SJSA1 (cell line): ENCODE measurements at places on chromosomes 6 and 20. TPM values are rescaled to one million over a fixed set of nuclear protein-coding genes. Genes with fewer than 3 reads are reported as not detected.
A peak's percentile ranks its signal among the peaks of the same experiment; 100 is the strongest.

DNA sequence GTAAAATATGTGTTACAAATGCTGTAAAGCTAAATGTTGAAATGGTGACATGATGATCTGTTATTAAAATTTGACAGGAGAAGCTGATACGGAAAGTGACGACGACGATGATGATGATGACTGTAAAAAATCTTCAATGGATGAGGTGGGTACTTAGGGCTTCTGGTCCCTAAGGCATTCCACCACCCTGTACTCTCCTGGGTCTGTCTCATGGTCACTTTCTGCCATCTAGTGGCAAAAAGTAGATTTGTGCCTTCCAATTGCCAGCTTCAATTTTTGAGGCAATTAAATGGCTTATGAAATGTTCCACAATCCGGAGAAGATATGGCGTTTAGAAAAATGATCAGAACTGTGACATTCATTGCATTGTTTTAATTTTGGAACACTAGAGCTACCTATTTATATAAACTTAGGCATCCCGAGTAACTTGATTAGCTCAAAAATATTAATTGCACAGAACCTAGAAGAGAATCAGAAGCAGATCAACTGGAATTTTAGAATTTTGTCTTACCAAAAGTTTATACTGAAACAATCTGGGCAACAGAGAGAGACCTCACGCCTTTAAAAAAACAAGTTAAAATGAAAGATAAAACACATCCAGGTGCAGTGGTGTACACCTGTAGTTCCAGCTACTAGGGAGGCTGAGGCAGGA, 346.5 kb upstream of the PLCB4 start:
- no peaks in the 10 kb centered on the region for H3K4me1 ChIP-seq
- H3K4me3 ChIP-seq: no peak overlapping the region
- no peaks in the 10 kb centered on the region for H3K36me3 ChIP-seq
- H3K27ac ChIP-seq: no peak overlapping the region
- DNase-seq: peak; percentile 47

DNA sequence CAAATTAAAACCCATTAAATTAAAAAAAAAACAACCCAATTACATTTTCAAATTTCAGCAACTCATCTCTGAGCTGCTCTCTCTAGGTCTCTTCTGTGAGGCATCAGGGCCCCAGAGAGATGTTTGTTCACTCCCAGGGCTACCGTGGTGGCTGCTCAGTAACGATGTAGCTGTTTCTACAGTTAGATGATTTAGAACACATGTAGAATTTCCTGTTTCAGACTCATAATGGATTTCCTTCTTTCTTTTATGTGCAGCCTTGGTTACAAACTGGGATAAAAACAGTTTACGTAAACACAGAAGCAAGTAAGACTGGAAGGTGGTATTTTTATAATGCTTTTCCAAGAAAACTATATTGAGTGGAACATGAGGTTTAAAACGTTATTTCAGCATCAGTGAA, 116.1 kb upstream of the CCN2 start:
- peak overlapping the region; percentile 32; the same call in 1 of the 2 replicates for H3K27ac ChIP-seq
- no peak overlapping the region for H3K4me3 ChIP-seq
- no peak for DNase-seq
- H3K4me1 ChIP-seq: peaks cover 51% of the 10 kb centered on the region
- H3K36me3 ChIP-seq: no peaks in the 10 kb centered on the region

GRCh38 chr20:50338479-50339391, 148.1 kb downstream of the CEBPB start:
- H3K4me1 ChIP-seq: peaks cover 22% of the 10 kb centered on the region
- H3K36me3 ChIP-seq: no peaks in the 10 kb centered on the region
- no peak for DNase-seq
- H3K27me3 ChIP-seq: no peaks in the 10 kb centered on the region
- H3K27ac ChIP-seq: peak overlapping the region; percentile 53

DNA sequence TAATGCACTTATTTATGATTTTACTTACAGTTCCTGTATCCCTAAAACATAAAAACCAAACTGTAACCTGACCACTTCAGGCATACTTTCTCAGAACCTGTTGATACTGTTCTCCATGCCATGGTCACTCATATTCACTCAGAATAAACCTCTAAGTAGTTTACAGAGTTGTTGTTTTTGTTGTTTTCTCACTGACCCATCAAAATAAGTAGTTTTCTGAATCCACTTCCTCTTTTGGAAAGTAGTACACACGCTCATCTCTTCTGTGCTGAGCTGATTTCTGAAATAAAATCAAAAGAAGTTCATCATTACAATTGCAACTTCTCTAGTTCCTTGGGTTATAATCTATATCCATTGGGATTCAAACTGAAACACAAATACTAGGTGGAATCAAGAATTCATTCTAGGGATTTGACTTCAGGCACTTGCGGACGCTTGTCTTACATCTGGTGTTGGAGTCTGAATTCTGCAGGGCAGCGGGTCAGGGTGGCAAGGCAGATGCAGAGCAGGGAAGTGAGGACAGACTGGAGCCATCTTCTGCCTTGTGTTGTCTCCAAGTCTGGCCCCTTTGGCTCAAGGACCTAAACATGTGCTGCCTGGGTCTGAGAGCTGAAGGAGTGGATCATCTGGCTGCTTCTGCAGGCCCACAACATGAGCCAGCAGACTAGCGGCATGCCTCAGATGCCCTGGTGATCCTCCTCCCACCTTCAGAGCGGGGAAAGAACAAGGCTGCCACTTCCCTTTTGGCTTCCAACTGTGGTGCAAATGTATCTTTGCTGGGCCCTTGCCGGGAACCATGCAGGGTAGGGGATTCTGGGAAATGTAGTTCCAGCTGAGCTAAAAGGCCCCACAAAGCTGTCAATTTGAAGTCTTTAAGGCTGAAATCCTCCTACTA, 167.9 kb upstream of the MYLIP start:
- H3K4me1 ChIP-seq: peaks cover 10% of the 10 kb centered on the region
- H3K36me3 ChIP-seq: no peaks in the 10 kb centered on the region
- H3K4me3 ChIP-seq: no peak overlapping the region

DNA sequence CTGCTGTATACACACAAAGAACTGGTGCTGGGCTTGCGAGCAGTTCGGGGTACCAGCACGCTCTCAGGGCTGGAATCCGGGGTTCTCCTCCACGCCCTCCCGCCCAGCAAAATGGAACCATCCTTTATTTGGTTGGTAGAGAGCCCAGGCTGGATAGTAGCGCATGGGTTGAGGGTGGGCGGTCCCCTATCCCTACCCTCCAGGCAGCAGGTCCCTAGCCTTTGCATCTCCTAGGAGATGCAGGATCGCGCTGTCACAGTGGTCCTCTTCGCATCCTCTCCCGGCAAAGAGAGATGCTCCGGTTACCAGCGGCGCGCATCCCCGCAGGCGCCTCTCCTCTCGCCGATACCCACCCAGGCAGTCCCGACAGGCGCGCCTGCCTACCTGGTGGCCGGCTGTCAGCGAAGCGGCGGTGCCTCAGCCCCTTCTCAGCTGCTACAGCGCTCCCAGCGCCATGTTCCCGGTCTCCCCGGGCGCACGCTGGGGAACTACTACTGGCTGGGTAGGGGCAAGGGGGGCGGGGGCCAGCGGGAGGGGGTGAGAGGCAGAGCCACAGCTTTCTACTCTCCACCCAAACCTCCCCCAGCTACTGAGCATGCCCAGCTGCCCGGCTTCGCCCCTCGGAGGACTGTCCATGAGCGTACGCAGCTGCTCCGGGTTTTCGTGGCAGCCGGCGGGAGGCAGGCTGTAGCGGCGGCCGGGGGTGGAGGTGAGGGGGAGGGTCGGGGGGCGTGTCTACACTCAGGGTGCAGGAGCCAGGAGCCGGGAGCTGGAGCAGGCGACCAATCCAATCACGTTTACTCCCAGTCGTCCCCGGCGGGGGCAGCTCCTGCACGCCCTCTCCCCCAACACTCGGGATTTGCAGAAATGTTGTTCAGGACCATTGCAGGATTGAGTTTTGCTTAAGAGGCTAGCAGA, at the start of gene PAK5:
Gene PAK5 (minus strand): TSS at position 699 of the 918 bp plus-strand sequence. CDS start 194,748 bp downstream, outside the sequence.
- peaks cover 26% of the 10 kb centered on the region for H3K27me3 ChIP-seq
- no peak for DNase-seq
- no peaks in the 10 kb centered on the region for H3K36me3 ChIP-seq
- no peak within 1 kb of the TSS for H3K4me3 ChIP-seq
- H3K4me1 ChIP-seq: no peaks in the 10 kb centered on the region
- no peak within 1 kb of the TSS for H3K27ac ChIP-seq

GRCh38 chr6:110039981-110040383, 61.9 kb downstream of the GPR6 start:
- H3K4me1 ChIP-seq: no peaks in the 10 kb centered on the region
- no peak overlapping the region for H3K4me3 ChIP-seq
- no peak overlapping the region for H3K27ac ChIP-seq
- no peaks in the 10 kb centered on the region for H3K27me3 ChIP-seq
- no peaks in the 10 kb centered on the region for H3K36me3 ChIP-seq
- DNase-seq: no peak

DNA sequence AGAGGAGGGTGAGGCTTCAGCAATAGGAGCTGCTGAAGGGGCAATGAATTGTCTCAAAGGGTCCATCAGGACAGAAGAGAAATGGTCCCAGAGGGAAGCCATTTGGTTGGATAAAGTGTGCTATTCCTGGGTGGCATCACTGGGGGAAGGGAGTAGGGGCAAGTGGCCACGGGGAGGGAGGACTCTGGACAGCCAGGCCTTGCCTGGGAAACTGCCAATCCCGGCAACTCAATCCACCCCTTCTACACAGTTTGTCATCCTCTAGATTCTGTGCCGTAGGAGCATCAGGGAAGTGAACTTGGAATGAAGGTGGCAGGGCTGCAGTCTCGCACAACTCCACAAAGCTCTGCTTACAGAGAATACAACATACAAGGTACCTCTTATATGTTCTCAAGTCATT, 59.5 kb upstream of the RIPOR2 start:
- no peak overlapping the region for H3K27ac ChIP-seq
- H3K36me3 ChIP-seq: no peaks in the 10 kb centered on the region
- H3K4me1 ChIP-seq: peaks cover 14% of the 10 kb centered on the region
- H3K4me3 ChIP-seq: no peak overlapping the region
- no peak for DNase-seq

GRCh38 chr6:152598901-152599537, 38.1 kb downstream of the SYNE1 start:
- no peak overlapping the region for H3K27ac ChIP-seq
- H3K4me3 ChIP-seq: no peak overlapping the region
- H3K36me3 ChIP-seq: no peaks in the 10 kb centered on the region

GRCh38 chr6:163828038-163828795, 413.7 kb downstream of the QKI start:
- no peak overlapping the region for H3K4me3 ChIP-seq
- no peaks in the 10 kb centered on the region for H3K4me1 ChIP-seq
- no peak for DNase-seq

- H3K27ac ChIP-seq: no peak overlapping the region
- H3K4me3 ChIP-seq: peak overlapping the region; percentile 34
- no peaks in the 10 kb centered on the region for H3K36me3 ChIP-seq
These were observed 4.7 kb downstream of the LINC00237 start for GRCh38 chr20:21101453-21101931.

GRCh38 chr6:129320892-129321291, 389.1 kb downstream of the ARHGAP18 start:
- peaks cover 6% of the 10 kb centered on the region for H3K4me1 ChIP-seq
- H3K27ac ChIP-seq: no peak overlapping the region
- H3K4me3 ChIP-seq: no peak overlapping the region
- H3K27me3 ChIP-seq: no peaks in the 10 kb centered on the region
- DNase-seq: no peak

GRCh38 chr6:150380256-150380655, 11.4 kb downstream of the IYD start:
- peaks cover 6% of the 10 kb centered on the region; the same call in 1 of the 2 replicates for H3K4me1 ChIP-seq
- no peak overlapping the region for H3K27ac ChIP-seq
- H3K4me3 ChIP-seq: no peak overlapping the region
- no peaks in the 10 kb centered on the region for H3K27me3 ChIP-seq
- no peak for DNase-seq

GRCh38 chr6:111464184-111464583, 18.8 kb downstream of the REV3L start:
- no peak overlapping the region for H3K27ac ChIP-seq
- no peak for DNase-seq
- H3K36me3 ChIP-seq: peaks cover 26% of the 10 kb centered on the region
- H3K27me3 ChIP-seq: no peaks in the 10 kb centered on the region
- H3K4me1 ChIP-seq: peaks cover 50% of the 10 kb centered on the region

GRCh38 chr20:32321390-32321789, 36.7 kb upstream of the ASXL1 start:
- H3K4me3 ChIP-seq: no peak overlapping the region
- DNase-seq: no peak
- no peak overlapping the region for H3K27ac ChIP-seq
- H3K27me3 ChIP-seq: no peaks in the 10 kb centered on the region

GRCh38 chr20:31587545-31588389, 17.3 kb upstream of the ID1 start:
- 0 out of 2 replicates have a peak overlapping the region, but pooled peaks have one; percentile 29 for H3K27ac ChIP-seq
- no peaks in the 10 kb centered on the region for H3K27me3 ChIP-seq
- peaks cover 19% of the 10 kb centered on the region for H3K4me1 ChIP-seq
- peak overlapping the region; percentile 34 for H3K4me3 ChIP-seq

- H3K4me3 ChIP-seq: no peak overlapping the region
- H3K36me3 ChIP-seq: no peaks in the 10 kb centered on the region
- H3K4me1 ChIP-seq: peaks cover 7% of the 10 kb centered on the region
- H3K27me3 ChIP-seq: no peaks in the 10 kb centered on the region
These were observed 98.1 kb downstream of the FARS2 start for GRCh38 chr6:5359417-5359816.

GRCh38 chr6:11769244-11769643, 9.4 kb downstream of the ADTRP start:
- peak overlapping the region; percentile 88 for H3K27ac ChIP-seq
- H3K27me3 ChIP-seq: no peaks in the 10 kb centered on the region
- no peak overlapping the region for H3K4me3 ChIP-seq
- no peaks in the 10 kb centered on the region for H3K36me3 ChIP-seq
- peaks cover 72% of the 10 kb centered on the region for H3K4me1 ChIP-seq

GRCh38 chr6:22880686-22881433, 311.5 kb downstream of the HDGFL1 start:
- H3K4me1 ChIP-seq: peaks cover 46% of the 10 kb centered on the region
- no peak overlapping the region for H3K4me3 ChIP-seq
- no peaks in the 10 kb centered on the region for H3K27me3 ChIP-seq
- peak overlapping the region; percentile 89 for H3K27ac ChIP-seq

GRCh38 chr6:53128842-53129241, 19.8 kb downstream of the GCM1 start:
- H3K4me3 ChIP-seq: no peak overlapping the region
- H3K36me3 ChIP-seq: no peaks in the 10 kb centered on the region
- DNase-seq: no peak
- H3K4me1 ChIP-seq: no peaks in the 10 kb centered on the region
- H3K27ac ChIP-seq: no peak overlapping the region

GRCh38 chr6:144213315-144213714, 63.0 kb downstream of the STX11 start:
- no peaks in the 10 kb centered on the region for H3K36me3 ChIP-seq
- H3K27ac ChIP-seq: no peak overlapping the region
- H3K4me3 ChIP-seq: no peak overlapping the region
- DNase-seq: no peak

Gene SPINT4
- total RNA-seq: not detected in 2 replicates

Gene PNLDC1
- total RNA-seq: not detected in 2 replicates

Gene SYCP2L
- total RNA-seq: 1.0 TPM in 1 of 2 replicates, not detected in the other

Gene FAM184A
- not detected in 2 replicates for total RNA-seq

Gene DDR1
- 17.0 and 18.2 TPM in 2 replicates for total RNA-seq

Gene FAM209B
- not detected in 2 replicates for total RNA-seq

Gene CAGE1
- total RNA-seq: 0.08 TPM in 1 of 2 replicates, not detected in the other
